ENCODE measurements at places on chromosomes 12 and 14.

- DNase-seq, result peak; percentile 67
These were observed 241.0 kb upstream of the ATP2B1 start for GRCh38 chr12:89949457-89950195.

GRCh38 chr12:131350943-131351318 lies 360.0 kb upstream of the SFSWAP start:
- DNase-seq, result no peak

DNA sequence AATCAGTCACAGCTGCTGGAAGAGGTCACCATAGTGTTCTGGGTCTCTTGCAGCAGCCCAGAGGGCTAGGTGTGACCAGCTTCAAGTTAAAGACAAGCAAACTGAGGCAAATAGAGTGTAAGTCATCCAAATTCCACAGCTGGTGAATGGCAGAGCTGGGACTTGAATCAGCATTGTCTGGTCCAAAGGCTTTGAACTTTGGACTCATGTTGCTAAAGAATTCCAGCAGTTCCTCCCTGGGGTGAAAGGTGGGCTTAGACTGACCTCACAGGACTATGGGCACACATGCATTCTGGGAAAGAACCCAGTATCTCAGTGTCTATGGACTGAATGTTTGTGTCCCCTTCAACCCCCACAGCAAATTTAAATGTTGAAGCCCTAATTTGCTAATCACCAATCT lies 54.8 kb downstream of the TUNAR start:
- no peak for DNase-seq

DNA sequence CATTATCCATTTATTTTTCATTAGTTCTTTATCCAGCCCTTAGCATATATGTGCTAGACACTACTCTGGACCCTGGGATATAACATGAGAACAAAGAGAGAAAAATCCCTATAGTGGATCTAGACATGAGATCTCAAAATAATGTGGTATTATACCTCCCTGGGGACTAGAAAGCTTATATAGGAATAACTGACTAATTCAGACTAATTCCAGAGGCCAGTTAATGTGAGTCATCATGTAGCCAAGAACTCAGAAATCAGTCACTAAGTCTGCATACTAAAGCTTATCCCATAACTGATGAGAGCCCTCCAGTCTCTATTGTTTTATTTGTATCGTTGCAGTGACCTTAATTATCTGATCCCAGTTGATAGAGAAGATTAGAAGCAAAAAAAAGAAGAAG lies 267.1 kb upstream of the RGS6 start:
- peak; percentile 96 for DNase-seq

- DNase-seq, result no peak
These were observed 359.0 kb downstream of the CACNA1C start for GRCh38 chr12:2411616-2412304.

DNA sequence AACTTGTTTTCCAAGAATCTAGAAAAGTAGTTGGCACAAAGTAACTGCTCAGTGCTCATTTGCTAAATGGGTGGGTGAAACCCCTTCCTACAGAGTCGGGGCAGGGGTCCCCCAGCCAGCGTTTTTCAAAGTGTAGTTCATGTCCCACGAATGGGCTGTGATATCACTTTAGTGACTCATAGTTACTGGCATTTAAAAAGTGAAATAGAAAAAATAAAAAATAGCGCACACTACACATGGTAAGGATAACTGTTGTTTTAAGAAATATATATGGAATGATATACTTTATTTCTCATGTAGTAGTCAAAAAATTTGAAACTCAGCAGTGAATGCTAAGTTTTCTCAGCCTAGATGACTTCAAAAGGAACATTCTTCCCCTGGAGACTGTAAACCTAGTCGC lies 250.4 kb downstream of the CHST11 start:
- DNase-seq, result peak; percentile 39

- no peak for DNase-seq
These were observed 116.4 kb downstream of the PPHLN1 start for GRCh38 chr12:42442311-42442759.

DNA sequence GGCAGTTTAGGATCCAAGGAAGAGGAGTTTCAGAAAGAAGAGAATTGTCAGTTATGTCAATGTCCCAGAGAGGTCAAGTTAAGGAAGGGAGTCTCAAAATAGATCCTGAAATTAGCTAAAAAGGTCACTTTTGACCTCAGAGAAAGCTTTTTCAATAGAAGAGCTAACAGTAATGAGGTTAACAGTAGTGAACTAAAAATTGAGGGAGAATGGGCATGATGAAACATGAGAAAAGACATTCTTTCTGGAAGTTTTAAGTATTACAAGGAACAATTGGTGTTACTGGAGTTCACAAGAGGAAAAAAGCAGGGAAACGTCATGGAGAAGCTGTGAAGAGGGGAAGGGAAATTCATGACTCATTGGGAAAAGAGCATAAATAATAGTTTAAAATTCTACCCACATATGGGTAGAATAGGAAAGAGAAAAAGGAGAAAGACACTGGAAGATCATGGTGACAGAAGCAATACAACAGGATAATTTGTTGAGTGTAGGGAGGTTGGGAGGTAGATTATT lies 381.2 kb upstream of the FAR2 start:
- DNase-seq, result peak; percentile 23

DNA sequence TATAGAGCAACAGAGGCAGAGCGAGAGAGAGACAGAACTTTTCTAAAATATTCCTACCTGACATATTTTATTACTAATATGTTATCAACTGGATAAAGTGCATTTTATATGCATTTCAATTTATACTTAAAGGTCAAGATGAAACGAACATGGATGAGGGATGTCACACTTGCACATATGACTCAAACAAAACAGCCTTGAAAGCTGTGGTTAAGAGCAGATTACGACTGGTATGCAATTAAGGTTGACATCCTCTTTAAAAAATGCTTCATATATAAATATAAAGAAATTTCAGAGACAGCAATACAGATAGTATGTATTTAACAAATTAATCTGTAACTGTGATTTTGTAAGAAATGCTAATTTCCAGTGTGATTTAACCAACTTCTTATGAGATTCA lies 52.5 kb downstream of the LMO3 start:
- peak; percentile 23 for DNase-seq

DNA sequence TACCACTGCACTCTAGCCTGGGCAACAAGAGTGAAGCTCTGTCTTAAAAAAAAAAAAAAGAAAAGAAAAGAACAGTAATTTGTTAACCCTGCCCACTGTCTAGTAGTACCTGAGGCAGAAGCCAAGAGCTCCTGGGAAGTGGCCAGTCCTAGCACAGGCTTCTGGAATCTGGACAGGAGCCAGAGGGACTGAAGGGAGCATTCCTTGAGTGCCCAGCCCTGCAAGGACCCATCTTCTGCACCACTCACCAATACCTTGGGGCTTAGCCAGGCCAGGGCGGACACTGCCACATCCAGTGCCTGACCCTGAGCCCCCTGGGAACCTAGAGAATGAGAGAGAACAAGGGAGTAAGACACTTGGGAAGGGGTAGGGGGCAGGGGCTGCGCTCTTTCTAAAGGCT lies 33.7 kb downstream of the PARP2 start:
- DNase-seq, result no peak

- DNase-seq, result no peak
These were observed 612.5 kb downstream of the FSCB start for GRCh38 chr14:43894534-43894933.

DNA sequence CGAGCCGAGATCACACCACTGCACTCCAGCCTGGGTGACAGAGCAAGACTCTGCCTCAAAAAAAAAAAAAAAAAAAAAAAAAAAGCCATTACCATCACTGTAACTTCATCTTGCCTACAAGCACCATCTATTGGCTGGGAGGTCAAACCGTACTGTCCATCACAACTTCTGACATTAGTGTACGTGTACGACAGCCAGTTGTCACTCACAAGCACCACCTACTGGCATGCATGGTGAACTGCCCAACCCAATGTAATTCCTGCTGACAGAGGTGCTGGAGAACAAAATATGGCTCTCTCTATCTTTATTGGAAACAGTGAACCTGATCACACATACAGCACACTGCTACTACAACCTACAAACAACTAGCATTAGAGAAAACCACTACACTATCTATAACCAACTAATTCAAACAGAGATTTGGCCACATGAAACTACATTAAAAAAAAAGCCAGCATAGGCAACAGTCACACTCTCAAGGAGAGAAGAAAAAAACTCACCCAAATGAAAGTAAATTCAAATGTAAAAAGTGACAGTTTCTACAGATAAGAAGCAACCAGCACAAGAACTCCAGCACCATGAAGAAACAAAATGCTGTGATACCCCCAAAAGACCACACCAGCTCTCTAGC lies 82.3 kb downstream of the PUS7L start:
- DNase-seq, result peak; percentile 9

Data from fibroblast of skin of right biceps (primary cell).